Right lobe of liver (tissue), 6 donors: ENCODE measurements at places on chromosomes 7 and 10.

DNA sequence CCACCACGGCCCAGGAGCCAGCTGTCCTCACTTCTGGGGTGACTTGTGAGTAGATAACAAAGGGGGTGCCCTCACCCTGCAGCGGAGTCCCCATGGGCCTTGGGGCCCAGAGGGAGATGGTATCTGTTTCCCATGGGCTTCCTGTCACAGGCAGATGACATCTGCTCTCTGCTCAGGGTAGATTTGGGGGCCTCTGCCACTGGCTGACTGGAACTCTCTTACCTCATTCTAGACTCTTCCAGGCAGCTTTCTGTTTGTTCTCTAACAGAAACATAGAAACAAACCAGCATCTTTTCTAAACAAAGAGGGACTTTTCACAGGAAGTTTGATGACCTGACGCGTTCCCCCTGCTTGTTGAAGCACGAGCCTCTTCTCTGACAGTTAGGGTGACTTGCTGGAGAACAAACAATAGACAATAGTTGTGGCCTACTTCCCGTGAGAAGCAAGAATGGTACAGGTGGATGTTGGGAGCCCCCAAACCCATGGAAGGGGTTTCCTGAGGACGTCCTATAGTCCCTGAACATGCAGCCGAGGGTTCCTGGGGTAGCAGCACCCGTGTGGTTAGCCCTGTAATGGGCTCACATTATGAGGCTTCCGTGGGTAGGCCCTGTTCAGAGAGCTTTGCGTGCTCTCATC is 61.6 kb downstream of the GRK5 start:
- no peak for DNase-seq

DNA sequence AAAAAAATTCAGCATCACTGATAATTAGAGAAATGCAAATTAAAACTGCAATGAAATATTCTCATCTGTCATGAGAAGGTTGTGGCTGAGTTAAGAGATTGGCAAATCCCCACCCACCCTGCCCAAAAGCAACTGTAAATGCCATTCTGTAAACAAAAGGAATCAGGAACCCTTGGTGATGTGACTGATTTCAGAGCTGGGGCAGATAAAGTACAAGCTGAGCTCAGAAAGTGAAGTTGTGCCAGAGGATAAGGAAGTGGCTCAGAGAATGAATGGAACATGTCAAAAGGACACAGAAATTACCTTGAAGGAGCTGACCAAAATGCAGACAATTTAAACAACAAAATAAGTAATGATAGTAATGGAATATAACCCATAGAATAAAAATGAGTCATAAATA is 32.7 kb upstream of the ARMS2 start:
- no peak for DNase-seq

DNA sequence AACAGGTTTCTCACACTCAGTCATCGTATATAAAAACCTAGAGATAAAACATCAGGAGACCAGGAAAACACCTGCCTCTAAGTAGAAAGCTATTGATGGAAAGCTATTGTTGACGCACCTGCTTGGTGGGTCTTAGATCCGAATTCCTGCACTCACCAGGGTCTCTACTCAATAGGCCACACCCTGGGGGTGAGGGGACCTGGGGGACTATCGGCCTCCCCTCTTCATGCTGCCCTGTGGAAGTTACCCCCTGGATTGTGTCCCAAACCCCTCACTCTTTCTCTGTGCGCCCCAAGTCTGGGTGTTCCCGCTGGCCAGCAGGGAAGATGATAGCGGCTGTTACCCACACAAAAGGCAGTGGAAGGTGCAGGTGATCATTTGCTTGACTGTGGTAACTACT is 313.0 kb downstream of the WDR37 start:
- no peak for DNase-seq

GRCh38 chr7:154848464-154848863 is 154.5 kb downstream of the PAXIP1 start:
- no peak for DNase-seq

GRCh38 chr10:2921956-2922680 is 145.2 kb upstream of the PFKP start:
- no peak for DNase-seq

GRCh38 chr7:2826771-2827170 is 17.3 kb downstream of the GNA12 start:
- DNase-seq: no peak

- no peak for DNase-seq
Observed at GRCh38 chr7:88003581-88003980, 69.5 kb downstream of the ADAM22 start.

GRCh38 chr7:36602934-36603887 is 121.1 kb downstream of the AOAH start:
- peak; percentile 63 for DNase-seq

GRCh38 chr10:36802490-36803153 is 322.8 kb upstream of the ANKRD30A start:
- DNase-seq: no peak

- peak; percentile 29 for DNase-seq
Observed at GRCh38 chr10:133129859-133130495, 30.0 kb upstream of the KNDC1 start.

DNA sequence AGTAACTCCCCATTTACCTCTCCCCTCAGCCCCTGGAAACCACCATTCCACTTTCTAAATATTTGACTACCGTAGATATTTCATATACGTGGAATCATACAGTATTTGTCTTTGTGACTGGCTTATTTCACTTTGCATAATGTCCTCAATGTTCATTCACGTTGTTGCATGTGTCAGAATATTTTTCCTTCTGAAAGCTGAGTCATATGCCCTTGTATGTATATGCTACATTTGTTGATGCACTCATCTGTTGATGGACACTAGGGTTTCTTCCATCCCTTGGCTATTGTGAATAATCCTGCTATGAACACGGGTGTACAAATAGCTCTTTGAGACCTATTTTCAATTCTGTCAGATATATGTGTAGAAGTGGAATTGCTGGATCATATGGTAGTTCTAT is 25.8 kb upstream of the TSPAN13 start:
- DNase-seq: no peak

- DNase-seq: no peak
Observed at GRCh38 chr10:102408728-102409603, 9.6 kb downstream of the PSD start.

DNA sequence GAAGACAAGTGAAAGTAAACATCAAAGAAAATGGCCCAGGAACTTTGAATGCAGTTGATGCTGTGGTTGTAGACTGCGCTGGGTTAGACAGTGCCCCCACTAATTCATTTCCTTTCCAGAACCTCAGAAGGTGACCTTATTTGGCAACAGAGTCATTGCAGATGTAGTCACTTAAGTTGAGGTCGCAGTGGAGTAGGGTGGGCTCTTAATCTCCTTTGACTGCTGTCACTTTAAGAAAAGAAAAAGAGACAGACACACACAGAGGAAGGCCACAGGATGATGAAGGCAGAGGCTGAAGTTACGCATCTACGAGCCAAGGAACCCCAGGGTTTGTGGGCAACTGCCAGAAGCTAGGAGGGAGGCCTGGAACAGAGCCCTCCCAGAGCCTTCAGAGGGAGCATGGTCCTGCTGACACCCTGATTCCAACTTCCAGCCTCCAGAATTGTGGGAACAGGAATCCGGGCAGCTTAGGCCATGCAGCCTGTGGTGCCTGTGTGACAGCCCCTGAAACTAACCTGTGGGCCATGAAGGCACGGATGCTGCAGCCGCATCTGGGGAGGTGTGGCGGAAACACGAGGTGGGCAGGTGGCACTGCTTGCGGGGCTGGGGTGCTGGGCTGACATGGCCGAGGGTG is 107.6 kb downstream of the PRKAG2 start:
- DNase-seq: no peak

GRCh38 chr10:23404461-23404980 is 34.4 kb upstream of the OTUD1 start:
- DNase-seq: no peak

- DNase-seq: no peak
Observed at GRCh38 chr7:131665021-131665420, 108.6 kb upstream of the PODXL start.

DNA sequence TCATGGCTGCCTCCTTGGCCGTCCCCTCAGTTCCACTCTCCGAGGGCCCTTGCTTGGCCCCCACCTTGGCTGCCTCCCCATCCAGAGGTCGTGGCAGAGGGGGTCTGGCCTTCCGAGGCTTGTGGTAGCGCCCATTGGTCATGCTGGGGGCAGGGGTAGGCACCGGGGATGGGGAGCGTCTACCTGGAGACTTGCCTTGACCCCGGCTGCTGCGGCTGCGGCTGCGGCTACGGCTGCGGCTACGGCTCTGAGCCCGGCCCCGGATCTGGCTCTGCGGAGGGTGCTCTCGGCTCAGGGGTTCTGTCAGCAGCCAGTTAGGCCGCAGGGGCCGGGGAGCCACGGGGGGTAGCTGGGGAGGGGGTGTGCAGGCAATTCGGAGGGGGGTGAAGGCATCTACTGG is 10.7 kb downstream of the LZTS2 start:
- DNase-seq: no peak

GRCh38 chr7:27684491-27684890 is 21.8 kb upstream of the HIBADH start:
- DNase-seq: no peak

DNA sequence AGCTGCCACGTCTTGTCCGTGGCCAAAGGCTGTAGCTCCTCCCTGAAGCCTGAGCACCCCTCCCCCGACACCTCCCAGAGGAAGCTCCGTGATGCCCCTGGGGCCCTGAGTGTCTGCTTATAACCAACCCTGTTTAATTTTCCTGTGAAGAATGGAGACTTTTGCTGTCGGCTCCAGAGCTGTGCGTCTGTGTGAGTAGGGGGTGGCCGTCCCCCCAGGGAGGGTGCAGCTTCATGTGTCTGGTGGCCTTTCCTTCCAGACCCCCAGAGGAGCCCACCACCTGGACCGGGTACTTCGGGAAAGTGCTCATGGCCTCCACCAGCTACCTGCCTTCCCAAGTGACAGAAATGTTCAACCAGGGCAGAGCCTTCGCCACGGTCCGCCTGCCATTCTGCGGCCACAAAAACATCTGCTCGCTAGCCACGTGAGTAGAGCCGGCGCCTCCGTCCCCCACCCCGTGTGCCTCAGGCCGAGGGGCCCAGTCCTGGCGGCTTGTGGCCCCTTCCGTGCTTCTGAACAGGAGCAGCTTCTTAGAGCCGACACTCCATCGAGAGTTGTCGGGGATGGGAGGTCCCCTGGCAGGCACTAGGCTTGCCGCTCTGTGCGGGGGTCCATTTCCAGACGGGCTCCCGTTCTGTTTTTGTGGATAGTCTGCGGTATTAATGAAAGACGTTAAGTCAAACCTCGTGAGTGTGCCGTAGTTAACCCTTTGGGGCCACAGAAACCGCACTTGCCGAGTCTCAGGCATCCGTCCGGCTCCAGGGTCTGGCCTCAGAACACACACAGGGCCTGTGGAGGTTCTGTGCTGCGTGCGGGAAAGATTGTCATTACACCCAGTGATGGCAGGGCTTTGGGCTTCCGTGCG is 37.1 kb downstream of the WIPI2 start:
- no peak for DNase-seq

GRCh38 chr10:87816898-87817608 is 973 bp downstream of the ATAD1 start:
- DNase-seq: no peak

DNA sequence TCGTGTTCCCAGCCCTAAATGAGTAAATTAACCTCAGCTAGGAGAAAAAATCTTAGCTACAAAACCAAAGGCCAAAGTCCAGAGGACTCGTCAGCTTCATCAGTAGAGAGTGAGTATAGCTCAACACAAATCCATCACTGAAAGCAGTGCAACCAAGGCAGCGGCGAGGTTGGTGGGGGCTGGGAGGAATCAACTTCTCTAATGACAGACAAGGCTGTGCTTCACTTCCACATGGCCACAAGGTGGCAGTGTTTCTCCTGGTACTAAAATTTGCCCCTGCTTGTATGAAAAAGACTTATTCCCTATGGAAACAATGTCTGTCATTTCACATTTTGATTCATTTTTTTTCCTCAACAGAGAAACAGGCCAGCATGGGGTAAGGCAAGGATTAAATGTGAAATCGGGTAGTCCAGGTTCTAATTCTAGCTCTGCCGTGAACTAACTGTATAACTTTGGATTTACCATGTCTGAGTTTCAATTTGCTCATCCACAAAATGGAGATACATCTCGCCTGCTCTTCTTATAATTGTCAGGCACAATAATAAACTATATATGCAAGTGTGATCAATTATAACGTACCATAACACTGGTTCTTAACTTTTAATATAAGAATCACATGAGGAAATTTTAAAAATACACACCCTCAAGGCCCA is 39.3 kb downstream of the FAS start:
- peak; percentile 74 for DNase-seq

GRCh38 chr10:61257956-61258496 is 195.2 kb downstream of the TMEM26 start:
- no peak for DNase-seq

GRCh38 chr7:153567426-153567825 is 484.8 kb upstream of the DPP6 start:
- DNase-seq: no peak

GRCh38 chr10:63710703-63711102 is 189.5 kb downstream of the REEP3 start:
- DNase-seq: no peak

DNA sequence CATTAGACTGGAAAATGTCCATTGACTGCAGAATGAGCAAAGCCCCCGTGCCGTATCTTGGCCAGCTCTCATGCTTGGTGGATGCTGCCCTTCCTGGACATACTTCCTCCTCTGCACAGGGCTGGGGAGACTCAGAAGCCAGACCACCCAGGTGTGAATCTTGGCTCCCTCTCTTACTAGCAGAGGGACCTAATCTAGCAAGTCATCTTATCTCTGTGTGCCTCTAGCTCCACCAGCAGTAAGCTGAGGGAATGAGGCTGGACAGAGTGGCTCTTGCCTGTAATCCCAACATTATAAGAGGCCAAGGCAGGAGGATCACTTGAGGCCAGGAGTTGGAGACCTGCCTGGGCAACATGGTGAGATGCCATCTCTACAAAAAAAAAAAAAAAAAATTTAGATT is 173.8 kb upstream of the GHITM start:
- no peak for DNase-seq

GRCh38 chr10:86871563-86872183 is 85.7 kb downstream of the MMRN2 start:
- no peak for DNase-seq

- DNase-seq: no peak
Observed at GRCh38 chr7:131562941-131563340, 6.5 kb upstream of the PODXL start.

DNA sequence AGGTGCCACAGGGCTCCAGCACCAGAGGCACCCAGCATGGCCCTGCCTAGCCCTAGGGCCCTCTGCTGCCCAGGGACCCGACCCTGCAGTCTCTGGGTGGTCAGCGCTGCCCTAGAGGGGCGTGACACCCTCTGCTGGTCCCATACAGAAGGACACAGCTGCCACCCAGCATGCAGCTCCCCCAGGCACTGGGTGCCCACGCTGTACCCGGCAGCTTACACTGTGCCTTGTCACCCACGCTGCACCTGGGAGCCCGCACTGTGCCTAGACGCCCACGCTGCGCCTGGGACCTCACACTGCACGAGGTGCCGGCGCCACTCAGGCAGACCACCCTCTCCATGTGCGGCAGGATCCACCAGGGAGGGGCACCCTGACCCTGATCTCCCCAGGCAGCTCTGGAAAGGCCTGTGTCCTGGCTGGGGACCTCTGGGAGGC is 55.2 kb downstream of the PWWP2B start:
- DNase-seq: peak; percentile 65

- no peak for DNase-seq
Observed at GRCh38 chr10:95508730-95509129, 52.4 kb downstream of the SORBS1 start.
